ENCODE measurements at places on chromosomes 12 and 14.
A peak's percentile ranks its signal among the peaks of the same experiment; 100 is the strongest.

DNA sequence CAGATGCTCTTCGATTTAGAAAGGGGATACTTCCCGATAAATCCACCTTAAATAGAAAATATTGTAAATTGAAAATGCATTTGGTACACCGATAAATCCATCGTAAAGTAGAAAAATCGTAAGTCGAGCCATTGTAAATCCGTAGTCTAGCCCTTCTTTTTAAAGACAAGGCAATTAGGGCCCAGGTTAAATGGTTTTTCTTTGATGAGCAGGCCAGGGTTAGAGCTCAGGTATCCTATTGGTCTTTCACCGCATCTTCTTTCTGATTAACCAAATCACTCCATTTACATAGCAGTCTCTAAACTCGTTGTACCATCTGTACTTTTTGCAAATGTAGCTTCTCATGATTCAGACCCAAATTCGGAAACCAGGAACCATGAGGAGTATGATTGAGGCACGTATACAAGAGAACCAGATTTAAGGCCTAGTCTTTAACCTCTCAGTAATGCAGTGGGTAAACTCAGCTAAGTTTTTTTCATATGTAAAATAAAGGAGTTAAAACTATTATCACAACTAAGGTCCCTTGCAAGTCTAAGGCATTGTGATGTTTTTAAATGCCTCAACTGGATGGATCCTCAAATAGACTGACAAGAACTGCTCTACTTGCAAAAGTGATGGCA lies 2.2 kb upstream of the YAF2 start:
- no peak for DNase-seq

DNA sequence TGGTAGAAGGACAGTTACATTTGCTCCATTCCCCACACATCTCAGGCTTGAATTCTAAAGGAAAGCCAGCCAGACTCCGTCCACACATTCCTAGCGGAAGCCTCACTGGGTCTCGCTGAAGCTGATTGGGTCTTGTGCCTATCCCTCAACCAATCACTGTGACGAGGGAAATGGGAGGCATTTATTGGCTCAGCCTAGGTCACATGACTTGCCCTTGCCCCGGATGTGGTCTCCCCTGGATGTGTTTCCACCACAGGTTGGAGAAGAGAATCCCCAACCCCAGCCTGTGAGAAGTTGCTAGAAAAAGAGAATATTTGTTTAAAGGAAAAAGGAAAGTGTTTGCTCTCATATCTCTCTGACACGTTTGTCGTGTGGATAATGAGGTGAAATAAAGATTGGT lies 93.4 kb downstream of the C12orf75 start:
- peak; percentile 12 for DNase-seq

GRCh38 chr12:101230547-101230946 lies 20.5 kb upstream of the SLC5A8 start:
- peak; percentile 79 for DNase-seq

DNA sequence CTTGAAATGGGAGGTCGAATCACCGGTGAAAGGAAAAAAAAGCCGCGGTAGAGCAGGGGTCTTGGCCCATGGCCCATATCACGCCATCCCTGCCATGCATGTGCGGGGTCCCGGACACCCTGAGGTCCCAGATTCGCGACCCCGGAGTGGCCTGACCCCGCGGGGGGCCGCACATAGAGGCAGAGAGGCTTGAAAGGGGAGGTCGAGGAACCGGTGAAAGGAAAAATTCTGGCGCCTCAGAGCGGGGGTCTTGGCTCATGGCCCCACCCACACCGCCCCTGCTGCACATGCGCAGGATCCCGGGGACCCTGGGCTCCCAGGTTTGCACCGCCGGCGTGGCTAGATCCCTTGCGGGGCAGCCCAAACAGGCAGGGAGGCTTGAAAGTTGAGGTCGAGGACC lies 319.8 kb downstream of the ALG10 start:
- no peak for DNase-seq

- DNase-seq = no peak
Observed at GRCh38 chr12:9872742-9873141, 3.6 kb upstream of the CLEC2B start.

- no peak for DNase-seq
Observed at GRCh38 chr12:40232602-40233001, 7.8 kb downstream of the LRRK2 start.

DNA sequence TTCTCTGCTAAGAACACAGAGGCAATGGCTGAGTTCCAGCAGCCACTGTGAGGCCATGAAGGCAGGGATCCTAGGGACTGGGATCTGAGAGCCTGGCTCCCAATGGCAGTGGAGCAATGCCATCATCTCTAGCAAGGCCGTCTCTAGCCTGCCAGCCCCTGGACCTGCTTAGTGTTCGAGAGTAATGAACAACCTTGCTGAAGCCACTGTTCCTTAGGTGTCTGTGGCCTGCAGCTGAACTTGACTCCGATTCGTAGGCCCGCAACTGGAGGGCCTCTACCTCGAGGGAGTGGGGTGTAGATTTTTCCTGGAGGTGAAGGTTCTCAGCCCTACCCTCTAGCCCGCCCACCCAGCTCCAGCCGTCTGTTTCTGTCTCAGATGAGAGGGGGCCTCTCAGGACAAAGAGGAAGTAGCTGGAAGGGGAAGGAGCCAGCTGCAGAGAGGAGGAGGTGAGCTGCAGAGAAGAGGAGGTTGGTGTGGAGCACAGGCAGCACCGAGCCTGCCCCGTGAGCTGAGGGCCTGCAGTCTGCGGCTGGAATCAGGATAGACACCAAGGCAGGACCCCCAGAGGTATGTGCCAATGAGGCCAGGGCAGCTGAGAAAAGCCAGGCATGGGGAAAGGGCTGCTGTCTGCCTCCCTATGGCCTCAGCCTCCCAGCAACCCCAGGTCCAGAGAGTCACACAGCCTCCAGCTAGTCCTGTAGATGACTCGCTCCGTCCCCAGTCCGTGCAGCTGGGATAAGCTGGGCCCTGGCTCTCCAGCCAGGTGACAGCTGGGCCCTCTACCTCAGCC lies at the start of gene PLD4:
PLD4 (plus strand) TSS at position 459 of the 793 bp plus-strand sequence. CDS start 2,262 bp downstream, outside the sequence.
- no peak for DNase-seq

DNA sequence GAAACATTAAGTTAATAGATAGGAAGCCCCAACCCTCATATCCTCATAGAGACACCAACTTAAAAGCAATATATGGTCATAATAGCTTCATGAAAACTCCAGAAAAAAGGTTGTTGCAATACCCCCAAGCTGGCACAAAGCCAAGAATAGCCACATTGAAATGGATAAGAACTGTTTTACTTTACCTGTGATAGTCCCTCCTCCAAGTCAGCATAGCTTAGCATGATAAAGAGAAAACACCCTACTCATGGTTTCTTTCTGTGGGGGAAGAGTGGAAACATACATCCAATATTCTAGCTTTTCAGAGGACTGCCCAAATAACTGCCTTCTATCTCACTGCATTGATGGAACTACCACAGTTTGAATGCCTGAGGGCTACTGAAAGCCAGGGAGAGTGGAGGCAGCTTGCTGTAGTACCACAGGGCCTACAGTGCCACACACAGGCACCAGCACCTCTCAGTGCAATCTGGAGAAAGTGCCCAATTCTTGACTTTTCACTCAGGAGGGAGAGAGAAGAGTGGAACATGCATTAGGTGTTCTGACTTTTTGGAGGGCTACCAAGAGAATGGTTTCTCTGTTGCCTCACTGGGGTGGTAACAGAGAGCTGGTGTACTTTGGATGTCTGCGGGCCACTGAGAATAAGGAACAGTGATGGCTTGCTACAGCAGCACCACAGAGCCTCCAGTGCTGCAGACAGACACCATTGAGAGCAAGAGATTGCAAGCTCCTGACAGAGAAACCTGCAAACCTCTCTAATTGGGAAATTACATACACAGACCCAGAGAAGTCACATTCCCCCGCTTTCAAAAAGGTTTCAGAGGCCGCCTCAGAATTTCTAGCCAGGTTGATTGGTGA lies 157.1 kb upstream of the GARIN2 start:
- DNase-seq = no peak

DNA sequence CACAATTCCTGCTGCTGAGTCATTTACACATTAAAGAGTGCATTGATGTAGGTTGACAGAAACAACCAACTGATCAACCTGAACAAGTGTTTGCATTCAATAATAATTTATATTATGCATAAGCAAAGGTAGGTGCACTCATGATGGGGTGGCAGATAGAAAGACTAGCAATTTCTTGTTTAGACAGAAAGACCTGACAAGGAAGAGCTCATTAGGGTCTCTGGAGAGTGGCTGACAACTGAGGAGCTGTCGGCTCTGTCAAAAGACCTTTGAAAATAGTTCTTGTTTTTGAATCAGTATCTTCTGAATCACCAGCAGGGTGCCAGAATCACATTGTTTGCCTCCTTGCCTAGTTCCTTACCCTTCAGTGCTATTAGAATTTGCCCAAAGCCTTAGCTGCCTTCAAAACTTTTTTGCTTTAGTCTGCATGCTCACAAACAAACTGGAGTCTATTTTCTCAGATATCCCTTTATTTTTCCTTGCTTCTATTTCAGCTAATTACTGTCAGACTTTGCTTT lies 234.7 kb downstream of the BTG1 start:
- no peak for DNase-seq

GRCh38 chr12:2378835-2379330 lies 326.1 kb downstream of the CACNA1C start:
- DNase-seq = no peak

DNA sequence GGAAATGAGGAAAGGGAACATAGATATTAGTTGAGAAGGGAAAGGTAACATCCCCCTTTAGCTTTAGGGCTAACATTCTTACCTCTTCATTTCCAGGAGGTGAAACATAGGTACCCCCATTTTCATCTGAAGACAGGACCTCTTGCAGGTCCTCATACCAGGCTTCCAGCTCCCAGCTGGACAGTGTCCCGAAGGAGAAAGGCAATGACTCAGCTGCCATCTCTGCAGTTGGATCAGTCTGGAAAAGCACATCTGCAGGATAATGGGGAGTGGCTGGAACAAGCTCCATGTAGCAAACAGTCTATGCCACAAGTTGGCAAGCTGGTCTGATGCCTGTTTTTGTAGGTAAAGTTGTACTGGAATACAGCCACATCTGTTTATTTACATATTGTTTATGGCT lies 3.1 kb downstream of the DDIT3 start:
- peak; percentile 82 for DNase-seq

DNA sequence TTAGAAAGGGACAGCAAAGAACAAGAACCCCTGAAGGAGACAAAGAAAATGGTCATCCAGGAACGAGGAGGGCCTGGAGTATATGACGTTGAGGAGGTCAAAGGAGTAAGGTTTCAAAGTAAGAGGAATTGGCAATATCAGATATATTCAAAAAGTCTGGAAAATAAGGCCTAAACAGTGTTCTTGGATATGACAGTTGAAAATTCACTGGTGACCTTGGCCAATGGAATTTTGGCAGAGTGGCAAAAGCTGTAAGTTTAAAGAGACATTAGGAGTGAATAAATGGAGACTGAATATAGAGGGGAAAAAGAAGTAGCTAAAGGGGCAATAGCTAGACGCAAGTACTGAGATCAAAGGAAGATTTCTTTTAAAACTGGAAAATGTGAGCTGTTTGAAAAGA lies 4.1 kb upstream of the ACTN1 start:
- no peak for DNase-seq

- DNase-seq = no peak
Observed at GRCh38 chr14:90400904-90401561, 4.2 kb downstream of the CALM1 start.

DNA sequence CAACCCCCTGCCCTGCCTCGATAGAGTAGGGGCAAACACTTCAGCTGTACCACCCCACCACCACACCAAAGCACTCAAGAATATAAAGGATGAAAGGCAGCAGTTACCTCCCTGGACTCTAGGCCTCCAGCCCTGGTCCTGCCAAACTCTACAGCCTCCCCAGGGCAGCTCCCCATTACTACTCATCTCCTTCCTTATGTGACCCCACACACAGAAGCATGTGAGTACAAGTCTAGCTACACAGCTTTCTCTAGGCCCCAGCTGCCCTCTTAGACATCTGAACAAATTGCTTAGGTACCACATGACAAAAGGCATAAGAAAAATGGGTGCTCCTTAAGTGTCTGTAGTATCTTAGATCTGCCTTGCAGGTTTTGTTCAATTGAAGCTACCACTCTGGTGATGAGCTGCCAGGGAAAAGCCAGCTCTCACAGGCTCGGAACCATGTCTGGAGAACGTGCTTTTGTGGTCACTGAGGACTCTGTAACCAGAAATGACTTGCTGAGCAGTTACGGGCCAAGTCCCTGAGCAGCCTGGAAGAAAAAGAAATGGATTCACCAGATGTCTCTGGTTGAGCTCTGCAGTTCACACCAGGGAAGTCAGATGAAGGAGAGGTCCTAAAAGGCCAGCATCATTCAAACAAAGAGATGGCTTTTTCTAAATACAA lies 32.8 kb downstream of the FMNL3 start:
- peak; percentile 61 for DNase-seq

GRCh38 chr12:114628199-114628598 lies 55.8 kb downstream of the TBX3 start:
- no peak for DNase-seq

DNA sequence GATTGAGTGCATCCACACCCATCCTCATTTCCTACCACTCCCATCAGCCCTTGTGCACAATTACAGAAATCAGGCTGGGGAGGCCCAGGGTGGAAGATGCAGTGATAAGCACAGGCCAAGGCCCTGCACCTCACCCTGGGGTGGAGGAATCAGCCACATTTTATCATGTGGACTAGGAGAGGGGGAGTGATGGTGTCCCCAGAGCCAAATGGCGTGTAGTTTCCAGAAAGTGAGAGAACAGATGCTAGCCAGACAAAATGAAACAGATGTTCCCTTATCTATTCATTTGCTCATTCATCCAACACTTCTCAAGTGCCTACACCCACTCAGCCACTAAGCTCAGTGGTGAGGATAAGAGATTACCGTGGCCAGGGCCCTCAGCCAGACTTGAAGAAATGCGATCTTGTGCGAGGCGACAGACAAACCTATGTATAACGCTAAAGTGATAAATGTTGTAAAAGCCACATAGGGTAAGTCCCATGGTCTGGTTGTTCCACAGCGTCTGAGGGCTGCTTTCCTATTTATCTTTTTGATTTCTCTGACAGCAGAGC lies 93.6 kb downstream of the STAB2 start:
- peak; percentile 19 for DNase-seq

- DNase-seq = no peak
Observed at GRCh38 chr12:115046805-115047204, 362.8 kb upstream of the TBX3 start.

DNA sequence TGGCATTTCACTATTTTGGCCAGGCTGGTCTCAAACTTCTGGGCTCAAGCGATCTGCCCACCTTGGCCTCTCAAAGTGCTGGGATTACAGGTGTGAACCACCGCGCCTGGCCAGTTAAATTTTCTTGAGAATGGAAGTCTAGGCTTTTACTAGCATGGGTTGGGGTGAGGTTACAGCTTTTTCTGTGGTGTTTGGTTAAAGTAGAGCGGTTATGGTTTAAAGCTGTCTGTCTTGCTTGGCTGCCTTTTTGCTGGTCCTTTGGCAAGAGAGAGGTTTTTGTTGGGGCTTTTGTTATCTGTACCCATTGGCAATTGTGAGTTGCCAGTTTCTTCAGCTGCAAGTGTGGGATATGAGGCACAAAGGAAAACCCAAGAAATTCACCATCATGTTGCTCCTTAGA lies 84.1 kb downstream of the BRMS1L start:
- DNase-seq = no peak

DNA sequence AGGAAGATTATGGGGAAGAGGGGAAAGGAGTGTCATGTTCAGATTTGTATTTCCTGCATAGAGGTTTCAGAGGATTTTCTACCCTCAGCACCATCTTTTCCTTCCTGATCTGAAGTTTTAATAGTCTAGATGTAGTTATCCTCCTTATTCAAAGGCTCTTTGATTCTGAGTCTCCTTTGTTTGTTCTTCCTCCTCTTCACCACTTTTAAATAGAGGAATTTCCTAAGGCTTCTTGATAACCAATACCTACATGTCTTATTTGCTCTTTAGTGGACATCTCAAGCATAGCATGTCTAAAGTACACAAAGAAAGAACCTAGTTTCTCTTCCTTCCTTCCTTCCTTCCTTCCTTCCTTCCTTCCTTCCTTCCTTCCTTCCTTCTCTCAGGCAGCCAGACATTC lies 8.3 kb downstream of the MGAT4C start:
- DNase-seq = no peak

All from fibroblast of mammary gland (primary cell).